ENCODE measurements at places on chromosomes 5 and 9.

DNA sequence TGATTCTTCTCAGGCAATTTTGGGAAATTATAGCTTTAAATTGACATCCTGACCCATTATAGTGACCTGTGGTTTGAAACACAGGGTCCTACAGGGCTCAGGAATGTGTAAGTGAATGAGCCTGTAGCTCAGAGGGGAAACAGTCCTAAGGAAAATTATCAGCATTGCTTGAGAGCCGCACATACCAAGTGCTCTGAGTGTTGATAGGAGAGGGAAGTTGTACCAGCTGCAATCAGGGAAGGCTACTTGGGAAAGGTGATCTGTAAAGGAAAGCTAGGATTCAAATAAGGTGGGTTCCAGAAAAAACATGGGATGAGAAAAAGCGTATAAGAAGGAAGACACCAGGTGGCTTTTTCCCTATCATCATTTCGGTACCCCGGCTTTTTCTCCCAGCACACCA, 4.4 kb upstream of the SLC25A51 start:
- DNase-seq = no peak

DNA sequence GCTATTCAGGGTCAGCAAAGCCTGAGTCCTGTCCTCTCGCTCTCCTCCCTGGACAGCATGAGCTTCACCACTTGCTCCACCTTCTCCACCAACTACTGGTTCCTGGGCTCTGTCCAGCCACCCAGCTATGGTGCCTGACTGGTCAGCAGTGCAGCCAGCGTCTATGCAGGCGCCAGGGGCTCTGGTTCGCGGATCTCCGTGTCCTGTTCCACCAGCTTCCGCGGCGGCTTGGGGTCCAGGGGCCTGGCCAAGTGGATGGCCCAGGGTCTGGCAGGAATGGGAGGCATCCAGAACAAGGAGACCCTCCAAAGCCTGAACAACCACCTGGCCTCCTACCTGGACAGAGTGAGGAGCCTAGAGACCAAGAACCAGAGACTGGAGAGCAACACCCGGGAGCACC, 8.6 kb downstream of the NIPBL start:
- no peak for DNase-seq

DNA sequence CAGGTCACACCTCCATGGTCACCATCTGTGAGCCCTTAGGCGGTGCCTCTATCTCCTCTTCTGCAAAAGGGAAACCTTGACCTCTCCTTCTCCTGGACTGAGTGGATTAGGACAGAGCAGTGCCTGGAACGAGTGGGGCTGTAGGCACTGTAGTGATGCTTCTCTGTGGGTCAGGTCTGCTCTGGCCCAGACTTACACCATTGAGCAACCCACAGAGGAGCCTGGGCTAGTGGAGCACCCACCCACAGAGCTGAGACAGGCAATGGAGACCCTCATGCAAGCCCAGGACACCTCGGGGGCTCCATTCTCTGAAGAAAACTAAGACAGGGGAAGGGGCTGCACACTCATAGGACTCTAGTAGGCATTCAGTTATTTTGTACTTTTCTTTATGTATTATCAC, 400.6 kb downstream of the GADD45G start:
- no peak for DNase-seq

DNA sequence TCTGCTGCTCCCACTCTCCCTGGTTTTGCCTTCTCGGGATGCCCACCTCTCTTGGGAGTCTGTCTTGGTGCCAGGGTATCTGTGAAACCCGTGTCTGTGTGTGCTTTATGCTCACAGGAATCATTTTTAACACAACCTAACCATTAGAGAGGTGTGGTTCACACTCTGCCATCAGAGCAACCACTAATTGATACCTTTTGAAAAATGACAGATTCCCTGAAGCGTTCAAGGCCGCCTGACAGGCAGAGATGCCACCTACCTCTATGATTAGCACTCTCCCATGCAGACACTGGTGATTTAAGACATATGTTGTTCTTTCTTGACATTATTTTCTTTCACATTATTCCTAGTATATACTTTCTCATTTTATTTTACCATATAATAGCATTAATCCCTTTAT, 207.3 kb upstream of the SGCD start:
- no peak for DNase-seq

DNA sequence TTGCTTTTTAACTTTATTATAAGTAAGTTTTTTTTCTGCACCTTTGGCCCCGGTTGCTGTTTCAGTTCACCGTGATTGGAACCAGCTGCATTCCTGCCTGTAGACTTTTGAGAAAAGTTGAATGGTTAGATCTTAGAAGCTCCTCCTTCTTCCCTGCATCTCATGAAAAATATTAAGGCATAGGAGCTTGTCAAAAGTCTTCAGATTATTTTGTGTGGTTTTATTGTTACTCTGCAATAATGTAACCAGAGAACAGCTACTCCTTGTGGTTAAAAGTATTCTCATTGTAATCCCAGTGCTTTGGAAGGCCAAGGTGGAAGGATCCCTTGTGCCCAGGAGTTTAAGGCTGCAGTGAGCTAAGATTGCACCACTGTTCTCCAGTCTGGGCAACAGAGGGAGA, 3.3 kb upstream of the SLC2A8 start:
- DNase-seq = no peak

- no peak for DNase-seq
Measured at GRCh38 chr5:165152058-165152457, 1646.6 kb downstream of the MAT2B start.

DNA sequence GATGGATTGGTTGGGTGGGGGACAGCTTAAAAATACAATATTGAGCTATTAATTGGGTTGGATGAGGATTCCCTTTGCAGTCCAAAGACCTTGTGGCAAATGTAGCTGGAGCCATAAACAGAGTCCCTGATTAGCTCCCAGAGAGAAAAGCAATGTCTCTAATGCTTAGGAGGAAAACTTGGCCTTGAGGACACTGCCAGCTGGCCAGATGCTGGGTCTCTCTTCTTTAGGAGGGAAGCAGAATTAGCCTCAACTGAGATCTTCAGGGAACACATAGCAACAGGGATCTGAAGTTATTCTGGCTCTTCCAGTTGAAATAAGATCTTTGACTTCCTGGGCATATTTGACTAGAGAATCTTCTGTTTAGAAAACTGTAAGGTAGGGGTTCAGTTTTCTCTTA, 121.7 kb upstream of the WWC1 start:
- no peak for DNase-seq

DNA sequence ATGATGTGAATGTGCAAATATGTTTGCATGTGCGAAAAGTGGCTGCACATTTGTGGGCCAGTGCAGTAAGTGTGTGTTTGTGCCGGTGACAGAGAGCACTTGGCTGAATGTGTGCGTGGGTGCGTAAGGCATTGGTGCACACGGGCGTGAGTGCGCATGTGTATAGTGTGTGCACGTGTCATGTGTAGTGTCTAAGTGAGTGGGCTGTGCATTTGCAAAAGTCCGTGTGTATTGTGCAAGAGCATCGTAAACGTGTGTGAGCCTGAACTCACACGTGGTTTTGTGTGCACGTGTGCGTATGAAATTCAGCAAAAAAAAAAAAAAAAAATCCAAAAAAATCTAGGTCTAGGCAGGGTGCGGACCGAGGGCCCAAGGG, 6.5 kb upstream of the EBF1 start:
- no peak for DNase-seq

DNA sequence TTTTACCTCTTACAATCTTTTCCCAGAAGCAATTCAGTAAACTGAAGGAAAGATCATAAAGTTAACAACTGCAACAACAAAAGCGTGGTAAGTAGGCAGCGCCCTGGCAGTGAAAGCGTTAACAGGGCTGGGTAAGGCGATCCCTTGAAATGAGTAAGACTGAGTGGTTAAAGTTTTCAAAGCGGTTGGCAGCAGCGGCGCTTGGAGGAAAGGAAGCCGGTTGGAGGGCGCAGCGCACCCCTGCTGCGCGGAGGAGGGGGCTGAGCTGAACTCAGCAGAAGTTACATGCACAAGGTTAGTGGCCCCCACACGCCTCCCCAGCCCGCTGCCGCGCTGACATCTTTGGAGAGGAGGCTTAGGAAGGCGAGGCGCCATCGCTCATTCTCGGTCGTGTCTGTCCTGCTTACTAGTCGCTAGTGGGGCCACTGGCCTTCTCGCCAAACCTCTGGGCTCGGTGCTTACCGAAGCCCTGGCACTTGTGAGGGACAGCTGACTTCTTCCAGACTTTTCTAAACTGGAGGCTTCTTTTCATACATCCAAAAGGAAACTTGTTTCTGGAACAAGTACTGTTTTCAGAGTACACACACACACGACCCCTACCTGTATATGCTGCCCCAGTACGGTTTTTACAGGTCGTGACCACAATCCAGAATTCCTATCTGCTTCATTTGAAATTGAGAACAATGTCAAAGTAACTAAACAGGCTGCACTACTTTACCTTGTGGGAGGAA, at the start of gene SH3RF2:
TSS of gene SH3RF2 (plus strand) at position 178 of the 731 bp plus-strand sequence. CDS start 1,351 bp downstream, outside the sequence.
- DNase-seq = no peak

- no peak for DNase-seq
Measured at GRCh38 chr5:169886033-169886432, 94.3 kb downstream of the INSYN2B start.

DNA sequence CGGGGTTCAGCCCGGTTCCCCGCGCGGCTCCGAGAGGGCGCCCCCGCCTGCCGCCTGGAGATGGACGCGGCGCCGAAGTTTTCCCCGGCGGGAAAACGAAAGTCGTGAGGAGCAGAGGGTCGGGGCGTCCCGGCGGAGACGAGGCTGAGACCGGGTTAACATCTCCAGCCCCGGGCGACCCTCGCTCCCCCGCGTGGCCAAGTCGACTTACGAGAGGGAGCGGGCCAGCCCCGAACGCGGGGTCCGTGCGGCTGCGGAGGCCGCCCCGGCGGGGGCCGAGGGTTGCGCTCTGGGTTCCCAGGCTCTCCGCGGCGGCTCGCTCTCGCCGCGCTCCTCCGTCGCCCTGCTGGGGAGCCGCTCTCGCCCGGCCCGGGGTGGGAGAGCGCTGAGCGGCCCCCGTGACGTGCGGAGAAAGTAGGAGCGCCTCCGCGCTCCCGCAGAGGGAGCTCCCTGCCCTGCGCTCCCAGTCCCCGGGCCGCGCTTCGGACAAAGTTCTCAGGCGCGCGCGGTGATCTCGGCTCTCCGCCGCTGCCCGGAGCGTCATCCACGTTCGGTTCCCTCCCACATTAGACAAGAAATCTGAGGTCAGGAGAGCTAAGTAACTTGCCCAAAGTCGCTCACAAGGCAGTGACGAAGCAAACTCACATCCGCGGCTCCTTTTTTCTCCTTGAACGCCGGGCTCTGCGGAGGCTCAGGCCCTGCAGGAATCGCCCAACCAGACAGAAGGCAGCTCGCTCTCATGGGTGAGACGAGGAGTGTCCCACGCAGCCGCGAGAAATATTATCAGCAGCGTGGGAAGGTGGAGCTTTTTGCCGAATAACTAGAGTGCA, 1.2 kb upstream of the GCNT4 start:
- DNase-seq = peak; percentile 65

DNA sequence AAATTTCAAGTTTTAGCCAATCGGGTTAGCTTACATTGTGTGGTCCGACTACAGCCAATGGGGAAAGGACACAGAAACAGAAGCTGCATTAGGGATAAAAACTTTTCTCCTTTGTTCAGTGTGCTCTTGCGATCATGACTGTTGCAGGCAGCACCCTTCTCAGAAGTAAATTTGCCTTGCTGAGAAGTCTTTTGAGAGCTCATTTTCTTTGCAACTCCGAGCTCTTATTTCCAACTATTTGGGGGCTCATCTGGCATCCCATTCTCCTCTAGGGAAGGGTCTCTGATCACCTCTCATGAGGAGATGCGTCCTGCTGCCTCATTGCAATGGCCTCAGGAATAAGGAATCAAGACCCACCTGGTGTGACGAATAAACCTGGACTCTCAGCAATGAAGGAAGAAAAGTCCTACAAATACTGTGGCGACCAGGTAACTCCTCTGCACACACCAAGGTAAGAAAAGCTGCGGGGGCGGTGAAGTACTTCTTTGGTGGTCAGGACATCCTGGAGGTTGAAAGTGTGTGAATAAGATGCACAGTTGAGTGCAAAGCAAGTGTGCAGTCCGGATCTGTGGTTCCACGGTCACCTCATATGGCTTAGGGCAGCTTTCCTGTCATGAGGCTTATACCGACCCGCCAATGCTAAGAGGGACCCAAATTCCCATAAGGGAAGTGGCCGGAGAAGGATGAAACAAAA, 20.4 kb downstream of the CNOT8 start:
- no peak for DNase-seq

DNA sequence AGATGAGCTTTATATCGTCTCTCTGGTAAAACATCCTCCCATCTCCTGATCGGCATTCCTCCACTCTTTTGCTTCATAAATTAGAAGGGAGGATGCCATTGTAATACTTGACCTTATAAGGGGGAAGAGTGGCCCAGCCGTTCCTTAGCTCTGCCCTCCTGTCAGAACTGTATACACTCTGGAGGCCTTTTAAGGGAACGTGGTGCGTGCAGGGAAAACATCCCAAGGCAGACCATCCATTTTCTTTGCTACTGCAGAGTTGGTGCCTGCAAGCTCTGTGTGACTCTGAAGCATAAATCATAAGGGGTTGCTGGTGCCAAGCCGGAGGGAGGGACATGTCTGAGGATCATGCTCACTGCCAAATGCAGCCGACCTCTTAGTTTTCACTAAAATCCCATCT, 90.4 kb downstream of the PGM5 start:
- DNase-seq = no peak

GRCh38 chr5:53031695-53032096, 42.5 kb downstream of the ITGA2 start:
- peak; percentile 53 for DNase-seq

DNA sequence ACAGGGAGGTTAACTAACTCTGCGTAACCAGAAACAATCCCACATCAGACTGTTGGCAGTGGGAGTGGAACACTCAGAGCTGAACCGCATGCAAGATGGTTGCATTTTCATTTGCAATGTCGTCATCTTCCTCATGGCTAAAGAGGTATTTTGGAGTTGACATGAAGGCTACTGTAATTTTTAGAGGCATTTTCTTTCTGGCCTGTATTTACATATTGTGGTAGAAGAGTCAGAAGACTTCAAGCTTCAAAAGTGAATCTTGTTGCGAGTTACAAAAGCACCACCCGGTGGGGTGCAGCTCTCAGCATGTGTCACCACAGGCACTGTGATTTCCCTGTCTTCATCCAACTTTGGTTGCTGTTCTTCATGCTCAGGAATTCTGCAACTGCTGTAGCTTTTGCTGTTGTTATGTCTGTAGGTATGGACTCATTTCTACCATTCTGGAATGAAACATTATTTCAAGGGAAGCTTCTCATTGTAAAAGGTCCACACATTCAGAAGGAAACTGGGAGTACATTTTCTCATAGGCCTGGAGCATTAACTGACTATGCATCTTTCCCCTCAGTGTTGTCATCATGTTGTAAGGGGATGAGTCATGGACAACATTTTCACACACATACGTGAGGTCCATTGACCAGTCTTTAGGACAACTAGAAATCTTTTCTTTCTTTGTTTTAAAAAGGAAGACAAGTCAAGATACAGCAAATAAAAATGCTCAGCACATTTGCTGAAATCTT, 35.4 kb upstream of the GDNF start:
- DNase-seq = peak; percentile 69

DNA sequence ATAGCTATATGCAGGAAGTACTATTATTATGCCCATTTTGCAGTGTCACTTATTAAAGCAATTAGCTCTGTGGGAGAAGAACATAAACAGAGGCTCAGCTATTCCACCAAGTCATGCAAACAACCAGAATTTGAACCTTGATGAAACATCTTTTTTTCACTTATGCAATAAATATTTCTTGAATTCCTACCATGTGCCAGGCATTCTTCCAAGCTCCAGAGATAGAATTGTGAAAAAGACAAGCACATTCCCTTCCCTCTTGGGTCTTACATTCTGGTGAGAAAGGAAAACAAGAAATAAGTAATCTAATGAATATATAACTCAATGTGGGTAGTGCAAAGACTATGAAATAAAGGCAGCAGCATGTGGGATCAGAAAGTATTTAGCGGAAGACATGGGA, 32.1 kb upstream of the ADRB2 start:
- DNase-seq = peak; percentile 58

All from GM04503 (cell line).